Left ventricle myocardium superior (tissue), 1 donor: ENCODE measurements at places on chromosomes 11 and 22.

- no peak for DNase-seq
Observed at GRCh38 chr11:94924171-94924572, 49.2 kb downstream of the CWC15 start.

DNA sequence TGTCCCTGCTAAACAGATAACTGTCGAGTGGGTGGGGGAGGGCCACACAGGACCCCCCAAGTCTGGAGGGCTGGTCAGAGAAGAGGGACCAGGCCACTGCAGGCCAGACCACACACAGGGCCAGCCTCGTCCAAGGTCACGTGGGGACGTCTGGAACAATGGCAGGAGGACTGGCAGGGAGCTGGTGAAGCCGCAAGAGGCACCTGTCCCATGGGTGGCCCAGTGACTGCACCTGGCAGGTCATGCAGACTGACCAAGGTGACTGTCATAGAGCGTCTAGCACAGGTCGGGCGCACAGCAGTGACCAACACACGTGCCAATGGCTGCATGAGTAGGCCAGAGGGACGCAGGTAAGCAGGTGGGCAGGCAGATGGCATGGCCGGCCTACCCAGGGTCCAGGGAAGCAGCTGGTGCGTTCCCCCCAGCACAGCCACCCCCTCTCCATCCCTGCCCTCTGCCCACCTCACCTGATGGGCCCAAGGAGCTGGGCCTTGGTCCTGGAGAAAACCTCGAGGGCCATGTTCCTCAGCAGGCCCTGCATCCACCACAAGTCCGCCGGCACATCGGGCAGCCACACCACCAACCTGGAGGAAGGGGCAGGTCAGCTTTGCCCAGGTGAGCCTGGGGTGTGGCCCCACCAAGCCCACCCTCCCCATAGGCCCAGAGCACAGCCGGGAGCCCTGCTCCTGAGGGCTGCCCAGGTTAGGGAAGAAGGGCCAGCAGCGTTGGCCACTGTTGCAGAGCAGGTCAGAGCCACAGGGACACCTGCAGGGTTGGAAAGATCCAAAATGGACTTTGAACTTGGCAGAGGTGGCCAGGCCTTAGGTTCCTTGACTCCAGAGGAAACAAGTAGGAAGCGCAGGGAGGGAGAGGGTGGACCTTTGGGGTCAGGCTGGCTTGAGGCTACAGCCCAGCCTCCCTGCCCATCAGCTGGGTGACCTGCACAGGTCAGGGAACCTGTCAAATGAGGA is 10.4 kb downstream of the PNPLA5 start:
- DNase-seq = peak; percentile 11

GRCh38 chr11:85526564-85526963 is 100.6 kb downstream of the DLG2 start:
- DNase-seq = no peak

DNA sequence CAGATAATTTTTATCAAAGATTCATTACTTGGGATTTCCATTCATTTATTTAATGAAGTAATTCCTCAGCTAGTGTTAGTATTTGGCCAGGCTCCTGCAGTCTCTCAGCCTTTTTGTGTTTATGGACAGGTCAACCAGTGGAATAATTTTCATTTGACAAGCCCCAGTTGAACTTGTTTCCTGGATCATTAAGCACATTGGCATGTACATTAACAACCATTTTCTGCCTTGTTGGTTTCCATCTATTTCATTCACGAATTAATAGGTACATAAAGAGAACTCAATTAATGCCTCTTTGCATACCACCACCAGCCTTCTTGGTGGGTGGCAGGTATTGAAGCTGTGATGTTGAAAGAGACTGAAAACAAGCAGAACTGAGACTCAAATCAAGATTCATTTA is 745.2 kb downstream of the KCNA4 start:
- DNase-seq = no peak

GRCh38 chr22:27987557-27987956 is 68.5 kb upstream of the PITPNB start:
- no peak for DNase-seq

DNA sequence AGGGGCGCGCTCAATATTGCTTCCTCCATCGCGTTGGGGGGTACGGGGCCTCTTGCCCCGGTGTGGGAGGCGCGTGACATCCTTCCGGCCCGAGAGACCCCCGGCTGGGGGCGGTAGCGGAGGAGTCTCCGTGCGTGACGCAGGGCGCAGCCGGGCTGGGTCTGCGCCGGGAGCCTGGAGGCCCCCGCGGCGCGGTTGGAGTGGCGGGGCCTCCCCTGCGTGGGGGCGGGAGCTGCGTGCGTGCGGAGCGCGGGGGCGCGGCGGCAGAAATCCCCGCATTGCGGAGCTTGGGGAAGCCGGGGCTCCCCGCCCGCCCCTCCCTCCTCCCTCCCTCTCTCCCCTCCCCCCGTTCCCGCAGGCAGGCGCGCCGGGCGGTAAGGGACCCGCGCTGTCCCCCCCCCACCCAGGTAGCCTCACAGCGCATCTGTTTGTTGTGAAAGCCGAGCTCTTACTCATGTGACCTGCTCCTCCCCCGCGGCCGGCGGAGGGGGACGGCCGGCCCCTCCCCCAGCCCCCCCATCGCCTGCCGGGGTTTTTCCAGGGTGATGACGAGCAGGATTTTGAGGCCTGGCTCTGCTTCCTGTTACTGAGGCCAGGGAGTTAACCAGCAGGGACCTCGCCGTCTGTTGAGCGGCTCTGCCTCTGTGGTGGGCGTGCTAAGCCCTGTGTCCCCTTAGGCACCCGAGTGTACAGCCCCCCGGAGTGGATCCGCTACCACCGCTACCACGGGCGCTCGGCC is 1.6 kb downstream of the PIM3 start:
- DNase-seq = peak; percentile 91

DNA sequence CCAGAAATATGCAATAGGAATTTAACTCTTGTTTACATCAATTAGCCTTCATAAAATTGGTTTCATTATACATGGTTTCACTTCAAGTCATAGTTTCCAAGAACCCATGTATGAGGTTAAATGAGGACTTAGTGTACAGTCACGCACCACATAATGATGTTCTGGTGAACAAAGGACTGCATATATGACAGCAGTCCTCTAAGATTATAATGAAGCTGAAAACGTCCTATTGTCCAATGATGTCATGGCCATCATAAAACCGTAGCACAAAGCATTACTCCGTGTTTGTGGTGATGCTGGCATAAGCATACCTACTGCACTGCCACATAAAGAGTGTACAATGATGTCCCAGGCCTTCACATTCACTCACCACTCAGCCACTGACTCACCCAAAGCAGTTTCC is 31.1 kb downstream of the SMCO4 start:
- no peak for DNase-seq

DNA sequence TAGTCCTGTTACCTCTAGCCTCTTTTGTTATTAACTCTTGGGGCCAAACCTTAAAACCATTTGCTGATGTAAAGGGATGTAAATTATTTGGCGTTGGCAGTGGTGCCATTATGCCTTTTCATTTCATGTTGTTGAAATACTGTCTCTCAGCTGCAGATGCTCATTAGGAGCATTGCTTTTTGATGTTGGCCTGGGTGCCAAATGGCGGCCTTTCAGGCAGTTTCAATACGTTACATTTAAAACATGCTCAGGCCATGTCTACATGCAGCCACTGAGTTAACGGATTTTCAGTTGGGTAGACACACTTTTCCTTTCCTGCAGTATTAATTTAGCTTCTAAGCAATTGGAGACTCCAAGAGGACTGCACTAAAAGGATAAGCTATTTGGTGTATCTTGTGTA is 5.3 kb downstream of the NCAM1 start:
- no peak for DNase-seq

- DNase-seq = no peak
Observed at GRCh38 chr22:40081662-40082061, 86.9 kb downstream of the FAM83F start.

- DNase-seq = peak; percentile 31
Observed at GRCh38 chr22:32475468-32476010, 928 bp downstream of the FBXO7 start.

DNA sequence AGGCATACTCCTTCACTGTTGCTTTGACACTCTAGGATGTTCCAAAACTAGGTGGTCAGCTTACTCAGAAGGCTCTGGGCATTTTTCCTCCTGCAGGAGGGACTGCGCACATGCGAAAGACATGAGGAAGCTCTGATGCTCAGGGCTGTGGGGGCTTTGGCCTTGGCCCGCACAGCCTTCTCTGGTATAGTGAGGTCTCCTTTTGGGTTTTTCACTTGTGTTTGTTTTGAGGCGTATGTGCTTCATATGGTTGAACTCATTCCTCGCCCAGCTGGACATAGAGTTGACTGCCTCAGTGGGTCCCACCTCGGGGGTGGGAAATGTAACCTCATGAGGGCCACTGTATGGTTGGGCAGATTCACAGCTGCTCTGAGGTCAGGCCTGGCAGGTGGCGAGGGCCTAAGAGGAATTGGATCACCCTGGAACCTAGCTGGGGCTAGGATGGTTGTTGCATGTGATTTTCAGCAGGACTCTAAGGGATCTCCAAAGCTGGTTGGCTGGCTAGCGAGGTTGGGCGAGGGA is 63.7 kb downstream of the PTPRJ start:
- no peak for DNase-seq

DNA sequence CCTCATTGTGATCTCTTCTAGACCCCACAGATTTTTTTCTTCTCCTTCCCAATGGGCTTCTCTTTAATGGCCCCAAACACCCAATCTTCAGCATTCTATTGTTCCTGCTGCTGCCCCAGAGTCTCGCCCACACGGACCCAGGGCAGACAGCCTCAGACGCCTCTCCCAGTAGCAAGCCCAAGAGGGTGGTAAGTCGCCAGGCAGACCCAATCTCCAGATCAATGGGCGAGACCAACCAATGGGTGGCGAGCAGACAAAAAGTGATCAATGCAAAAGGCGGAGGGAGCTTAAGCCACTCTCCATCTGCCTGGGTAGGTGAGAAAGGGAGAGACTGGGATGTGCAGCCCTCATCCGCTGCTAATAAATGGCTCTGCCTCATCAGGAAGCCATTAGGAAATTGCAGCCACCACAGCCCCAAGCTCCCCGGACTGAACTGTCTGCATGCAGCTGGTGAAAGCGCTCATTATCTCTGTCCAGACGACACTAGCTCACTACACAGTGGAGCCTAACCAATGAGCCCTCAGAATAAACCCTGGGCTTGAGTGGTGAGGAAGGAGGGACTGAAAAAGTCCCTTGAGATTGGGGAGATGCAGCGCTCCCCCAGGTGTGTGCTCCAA is 81.8 kb downstream of the ETS1 start:
- DNase-seq = no peak

GRCh38 chr11:95920460-95921105 is 3.3 kb downstream of the MTMR2 start:
- no peak for DNase-seq

DNA sequence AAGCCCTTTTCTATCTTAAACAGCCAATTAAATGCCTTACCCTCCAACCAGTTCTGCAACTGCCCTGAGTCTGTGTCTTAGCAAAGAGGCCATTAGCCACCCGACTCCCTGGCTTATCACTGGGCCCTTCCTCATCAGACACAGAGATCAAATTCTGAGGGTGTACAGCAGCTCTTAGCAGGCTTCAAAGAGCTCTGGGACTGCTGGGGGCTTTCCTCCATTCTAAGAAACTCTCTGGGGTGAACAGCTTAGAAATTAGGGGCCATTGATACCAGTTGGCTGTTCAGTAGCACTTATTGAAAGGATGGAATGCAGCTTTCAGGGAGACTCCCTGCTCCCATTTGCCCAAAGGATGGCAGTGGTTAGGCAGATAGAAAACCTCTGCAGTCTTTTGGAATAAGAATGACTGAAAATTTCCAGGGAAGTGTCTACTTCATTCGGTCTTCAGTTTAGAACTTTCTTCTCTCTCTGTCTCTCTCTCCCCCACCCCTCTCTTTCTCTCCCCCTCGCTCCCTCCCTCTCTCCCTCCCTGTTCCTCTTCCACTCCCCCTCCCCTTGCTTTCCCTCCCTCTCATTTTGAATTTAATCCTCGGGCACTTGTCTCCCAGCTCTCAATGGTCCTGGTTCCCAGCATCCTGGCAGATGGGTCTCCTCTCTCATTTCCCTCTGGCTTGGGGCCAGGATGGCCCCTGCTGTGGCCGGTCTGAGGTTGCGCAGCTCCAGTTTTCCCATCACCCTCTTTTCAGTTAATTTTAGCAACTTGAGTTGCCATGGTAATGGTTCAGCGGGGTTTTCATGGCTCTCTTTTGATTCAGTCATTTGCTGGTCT is 76.4 kb downstream of the COMMD9 start:
- no peak for DNase-seq

DNA sequence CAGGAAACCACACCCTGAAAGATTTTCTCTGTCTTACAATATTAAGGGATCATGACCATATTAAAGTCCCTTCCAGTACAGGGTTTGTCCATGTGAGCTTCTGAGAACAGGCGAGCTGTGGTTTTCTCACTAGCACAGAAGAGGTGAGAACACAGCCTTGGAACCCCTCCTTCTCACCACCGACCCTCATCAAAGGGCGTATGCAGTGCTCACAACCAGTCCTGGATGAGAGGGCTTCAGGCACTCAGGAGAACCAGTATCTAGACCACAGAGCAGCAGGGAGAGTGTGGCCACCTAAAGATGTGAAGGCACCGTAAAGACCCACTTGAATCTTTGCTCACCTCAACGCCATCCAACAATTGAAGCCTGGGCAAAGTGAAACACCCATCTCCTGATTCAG is 397.0 kb downstream of the ETS1 start:
- no peak for DNase-seq

DNA sequence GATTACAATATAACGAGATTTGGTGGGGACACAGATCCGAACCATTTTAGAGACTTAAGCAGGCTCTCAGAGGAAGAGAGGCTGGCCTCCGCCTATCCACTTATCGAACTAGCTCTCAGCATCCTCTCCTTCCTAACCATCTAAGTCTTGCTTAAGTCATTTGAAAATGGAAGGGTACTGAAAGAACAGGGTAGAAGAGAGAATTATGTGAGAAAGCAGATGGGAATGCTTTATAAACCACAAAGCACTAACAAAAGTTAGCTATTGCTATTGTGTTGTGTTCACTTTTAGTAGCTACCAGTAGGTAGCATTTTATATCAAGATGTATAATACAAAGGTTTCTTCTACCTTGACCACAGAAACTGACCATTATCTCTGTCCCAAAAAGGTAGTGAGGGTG is 153.4 kb upstream of the CADM1 start:
- DNase-seq = no peak

DNA sequence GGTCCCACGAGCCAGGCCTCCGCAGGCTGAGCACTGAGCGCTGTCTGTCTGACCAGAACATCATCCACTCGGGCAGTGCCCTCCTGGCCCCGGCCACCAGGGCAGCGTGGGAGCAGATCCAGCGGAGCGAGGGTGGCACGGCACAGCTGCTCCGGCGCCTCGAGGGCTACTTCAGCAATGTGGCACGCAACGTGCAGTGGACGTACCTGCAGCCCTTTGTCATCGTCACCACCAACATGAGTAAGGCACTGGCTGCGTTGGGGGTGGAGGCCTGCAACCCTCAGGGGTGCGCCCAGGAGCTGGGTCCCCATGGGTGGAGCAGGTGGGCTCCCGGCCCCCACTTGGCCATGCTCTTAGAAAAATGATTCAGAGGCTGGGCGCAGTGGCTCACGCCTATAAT is 49.7 kb upstream of the PRODH start:
- DNase-seq = no peak
